Muscle of arm (tissue), 14 donors: ENCODE measurements at places on chromosomes 4 and X. TPM values are rescaled to one million over a fixed set of nuclear protein-coding genes. Genes with fewer than 3 reads are reported as not detected.

The SSX1 gene
- not detected for polyA plus RNA-seq

The KIF4A gene
- polyA plus RNA-seq, result 5.2 TPM

The CLCN4 gene
- 13.4 TPM for polyA plus RNA-seq

The FGA gene
- not detected for polyA plus RNA-seq

The PPARGC1A gene
- polyA plus RNA-seq, result 7.0 TPM

The PABPC5 gene
- polyA plus RNA-seq, result 7.3 TPM

The TXK gene
- polyA plus RNA-seq, result not detected

The EDA gene
- polyA plus RNA-seq, result 24.4 TPM

The ASMT gene
- not detected for polyA plus RNA-seq

The DRP2 gene
- 2.6 TPM for polyA plus RNA-seq

The PCDH18 gene
- 40.1 TPM for polyA plus RNA-seq

The EPGN gene
- polyA plus RNA-seq, result 2.9 TPM

The CT45A2 gene
- not detected for polyA plus RNA-seq

The TBC1D9 gene
- 19.3 TPM for polyA plus RNA-seq

DNA sequence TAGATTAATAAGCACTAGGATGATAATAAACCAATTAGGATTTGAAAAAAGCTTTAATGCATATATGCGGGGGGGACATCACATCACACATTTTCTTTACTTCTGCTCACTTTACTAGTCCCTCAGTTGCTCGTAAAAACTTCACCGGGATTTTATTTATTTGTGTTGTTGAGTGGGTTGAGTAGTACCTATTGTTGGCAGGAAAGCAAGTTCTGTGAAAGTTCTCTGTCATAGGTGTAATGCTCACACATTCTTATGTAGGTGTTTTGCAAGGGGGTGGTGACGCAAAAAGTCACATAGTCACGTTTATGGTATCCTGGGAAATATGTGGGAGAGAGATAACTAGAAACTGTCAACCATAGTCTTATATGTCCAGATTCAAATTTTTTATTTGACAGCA lies 65.3 kb downstream of the PDLIM5 start:
- no peak for DNase-seq

GRCh38 chr4:150501009-150501727 lies 80.8 kb upstream of the MAB21L2 start:
- DNase-seq, result no peak

DNA sequence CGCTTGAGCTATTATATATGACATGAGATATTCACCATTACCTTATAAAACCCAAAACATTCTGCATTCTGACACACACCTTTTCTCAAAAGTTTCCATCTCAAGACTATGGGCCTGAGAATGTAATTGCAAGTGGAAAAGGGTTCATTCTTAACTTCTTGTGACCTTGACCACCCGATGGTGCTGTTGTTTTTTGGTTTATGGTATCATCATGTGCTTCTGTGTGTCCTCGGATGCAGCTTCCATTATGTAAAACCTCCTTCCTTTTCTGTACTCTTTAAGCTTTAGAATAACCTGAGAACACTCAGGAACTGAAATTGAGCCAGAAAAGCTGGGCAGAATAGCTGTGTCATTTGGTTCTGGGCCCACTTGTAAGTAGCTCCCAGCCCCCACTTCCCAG lies 16.2 kb upstream of the PUDP start:
- no peak for DNase-seq

GRCh38 chrX:15525664-15526416 lies 25.2 kb downstream of the BMX start:
- DNase-seq, result no peak

DNA sequence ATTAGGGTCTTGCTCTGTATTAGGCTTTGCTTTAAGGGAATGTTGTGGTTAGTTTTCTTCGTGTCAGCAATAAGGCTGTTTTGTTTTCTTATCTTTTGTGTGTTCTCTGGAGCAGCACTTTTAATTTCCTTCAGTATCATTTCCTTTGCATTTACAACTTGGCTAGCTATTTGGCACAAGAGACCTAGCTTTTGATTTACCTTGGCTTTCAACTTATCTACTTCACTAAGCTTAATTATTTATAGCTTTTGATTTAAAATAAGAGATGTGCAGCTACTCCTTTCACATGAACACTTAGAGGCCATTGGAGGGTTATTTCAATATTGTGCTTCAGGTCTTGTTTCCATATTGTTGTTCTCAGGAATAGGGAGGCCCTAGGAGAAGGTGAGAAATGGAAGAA lies 68.2 kb downstream of the FAT4 start:
- DNase-seq, result no peak

GRCh38 chr4:114659386-114660008 lies 60.9 kb downstream of the UGT8 start:
- DNase-seq, result peak; percentile 57

- peak; percentile 59 for DNase-seq
Observed at GRCh38 chr4:154497889-154498288, 6.3 kb upstream of the DCHS2 start.

- DNase-seq, result no peak
Observed at GRCh38 chrX:115900425-115900824, 270.1 kb upstream of the AGTR2 start.

DNA sequence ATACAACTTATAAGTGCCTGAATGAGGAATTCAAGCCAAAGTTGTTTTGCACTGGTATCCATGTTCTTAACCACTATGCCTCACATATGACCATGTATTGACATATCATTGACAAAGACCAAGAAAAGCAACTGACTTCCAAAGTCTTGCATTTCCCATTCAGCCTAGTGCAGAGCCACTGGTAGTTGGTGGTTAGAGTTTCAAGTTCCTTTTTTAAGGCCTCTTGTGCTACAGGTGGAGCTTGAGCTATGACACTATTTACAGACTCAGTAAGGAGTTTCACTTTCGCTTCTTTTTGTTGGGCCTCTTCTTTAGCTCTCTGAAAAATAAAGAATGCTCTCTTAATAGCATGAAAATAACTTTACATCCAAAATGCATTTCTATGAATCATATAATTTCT lies 763.0 kb downstream of the DMD start:
- DNase-seq, result no peak

DNA sequence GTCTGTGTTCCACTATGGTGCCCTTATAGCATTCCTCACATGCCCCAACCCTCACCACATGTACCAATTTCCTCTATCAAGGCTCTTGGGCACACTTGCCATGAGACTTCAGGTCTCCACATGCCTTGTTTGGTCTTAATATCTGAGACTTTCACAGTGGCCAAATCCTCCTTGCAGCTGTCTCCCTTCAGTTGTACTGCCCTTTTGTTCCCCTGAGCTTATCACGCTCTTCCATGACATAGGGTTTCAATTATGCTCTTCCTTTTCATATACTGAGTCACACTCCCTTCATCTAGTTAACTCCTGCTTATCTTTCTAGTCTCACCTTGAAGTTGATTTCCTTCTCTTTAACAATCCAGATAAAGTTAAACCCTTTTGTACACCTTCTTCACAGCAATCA lies 212.9 kb downstream of the PDHA2 start:
- no peak for DNase-seq

DNA sequence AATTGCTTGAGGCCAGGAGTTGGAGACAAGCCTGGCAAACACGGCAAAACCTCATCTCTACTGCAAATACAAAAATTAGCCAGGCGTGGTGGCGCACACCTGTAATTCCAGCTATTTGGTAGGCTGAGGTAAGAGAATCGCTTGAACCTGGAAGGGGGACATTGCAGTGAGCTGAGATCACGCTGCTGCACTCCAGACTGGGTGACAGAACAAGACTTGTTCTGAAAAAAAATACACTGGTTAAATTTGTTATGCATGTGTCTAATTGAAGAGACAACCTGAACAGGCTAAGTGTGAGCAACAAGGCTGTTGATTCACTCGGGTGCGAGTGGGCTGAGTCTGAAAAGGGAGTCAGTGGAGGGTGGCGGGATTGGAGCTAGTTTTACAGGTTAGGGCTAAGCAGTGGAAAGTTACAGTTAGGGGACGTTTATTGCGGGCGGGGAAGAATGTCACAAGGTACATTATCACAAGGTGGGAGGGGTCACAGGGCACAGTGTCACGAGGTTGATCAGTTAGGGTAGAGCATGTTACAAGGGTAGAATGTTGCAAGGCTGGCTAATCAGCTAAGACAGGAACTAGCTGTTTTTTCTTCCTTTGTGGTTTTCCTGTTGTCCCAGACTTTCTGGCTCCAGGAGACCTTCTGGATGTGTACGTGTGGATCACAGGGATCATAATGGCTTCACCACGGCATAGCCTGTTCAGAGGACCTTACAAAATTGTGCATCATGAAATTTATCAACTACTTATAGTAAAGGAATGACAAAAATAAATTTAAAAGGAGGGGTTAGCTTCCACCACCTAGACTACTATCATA lies 115.8 kb downstream of the NAA11 start:
- no peak for DNase-seq

DNA sequence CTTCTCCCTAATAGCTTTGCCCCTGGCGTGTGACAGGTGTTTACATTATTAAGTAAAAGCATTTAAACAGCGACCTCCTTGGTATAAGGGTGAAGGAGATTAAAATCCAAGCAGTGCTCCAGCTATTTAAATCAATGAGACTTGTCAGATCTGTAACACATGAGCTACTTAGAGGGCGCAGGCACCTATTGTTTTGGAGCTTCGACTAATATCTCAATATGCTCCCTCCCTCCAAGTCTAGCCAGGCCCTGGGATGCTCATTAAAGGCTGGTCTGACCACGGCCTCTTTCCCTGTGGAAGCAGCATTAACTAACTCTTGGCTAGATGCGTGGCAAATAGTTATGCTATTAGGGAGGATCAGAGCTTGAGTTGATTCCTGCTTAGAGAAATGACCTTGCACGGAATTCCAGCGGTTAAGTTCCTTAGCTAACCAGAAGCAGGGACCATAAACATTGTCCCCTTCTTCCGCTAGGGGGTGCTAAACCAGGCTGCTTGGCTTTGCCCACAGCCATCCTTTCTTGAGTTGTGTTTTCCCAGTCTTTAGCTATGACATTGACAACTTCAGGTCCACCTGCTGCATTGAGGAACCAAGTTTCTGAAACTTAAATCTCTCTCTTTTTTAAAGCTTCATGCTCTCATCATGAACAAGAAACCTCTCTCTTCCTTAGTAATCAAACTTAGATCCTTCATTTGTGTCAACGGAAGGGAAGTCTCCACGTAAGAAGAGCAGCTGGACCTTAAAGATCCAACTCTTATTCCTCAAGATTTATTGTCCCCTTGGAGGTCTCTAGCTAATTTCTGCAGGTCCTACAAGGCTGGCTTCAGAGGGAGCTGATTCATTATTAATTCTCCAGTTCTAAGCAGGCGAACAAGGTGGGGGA lies 80.7 kb upstream of the IGFBP7 start:
- DNase-seq, result no peak

- peak; percentile 62 for DNase-seq
Observed at GRCh38 chr4:182449186-182449929, 206.2 kb downstream of the TENM3 start.

GRCh38 chrX:108712886-108713285 lies 23.5 kb downstream of the IRS4 start:
- DNase-seq, result no peak

DNA sequence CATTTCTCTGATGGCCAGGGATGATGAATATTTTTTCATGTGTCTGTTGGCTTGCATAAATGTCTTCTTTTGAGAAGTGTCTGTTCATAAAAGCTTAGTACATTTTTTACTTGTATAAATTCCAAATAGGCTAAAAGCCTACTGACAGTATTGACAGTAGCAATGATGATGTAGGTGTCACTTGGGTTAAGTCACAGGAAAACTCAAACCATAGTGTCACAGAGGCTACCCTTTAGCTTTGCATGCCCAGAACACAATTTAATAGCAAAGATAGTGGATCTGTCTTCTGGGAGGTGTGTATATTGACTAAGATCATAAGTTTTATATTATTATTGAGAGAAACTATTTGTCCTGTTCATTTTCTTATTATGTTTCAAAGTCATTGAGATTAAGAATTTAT lies 8.1 kb downstream of the RP2 start:
- DNase-seq, result no peak

GRCh38 chr4:138181287-138181686 lies 60.9 kb downstream of the SLC7A11 start:
- DNase-seq, result peak; percentile 45

DNA sequence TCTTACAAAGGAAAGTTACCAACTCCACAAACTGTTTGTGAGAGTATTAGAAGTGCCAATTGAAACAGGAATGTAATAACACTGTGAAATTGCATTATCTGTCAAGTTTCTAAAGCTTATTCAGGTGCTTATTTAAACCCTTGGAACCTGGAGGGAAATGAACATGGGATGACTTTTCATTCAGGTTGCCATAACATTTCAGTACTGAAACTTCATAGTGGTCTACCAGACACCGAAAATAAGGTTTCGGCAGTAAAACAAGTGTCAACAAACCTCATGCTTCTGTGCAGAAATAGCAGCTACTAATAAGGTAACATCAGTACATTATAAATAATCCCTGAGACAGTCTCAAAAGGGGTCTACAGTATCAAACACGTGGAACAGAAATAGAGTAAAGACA lies 890.7 kb upstream of the INTU start:
- DNase-seq, result no peak

DNA sequence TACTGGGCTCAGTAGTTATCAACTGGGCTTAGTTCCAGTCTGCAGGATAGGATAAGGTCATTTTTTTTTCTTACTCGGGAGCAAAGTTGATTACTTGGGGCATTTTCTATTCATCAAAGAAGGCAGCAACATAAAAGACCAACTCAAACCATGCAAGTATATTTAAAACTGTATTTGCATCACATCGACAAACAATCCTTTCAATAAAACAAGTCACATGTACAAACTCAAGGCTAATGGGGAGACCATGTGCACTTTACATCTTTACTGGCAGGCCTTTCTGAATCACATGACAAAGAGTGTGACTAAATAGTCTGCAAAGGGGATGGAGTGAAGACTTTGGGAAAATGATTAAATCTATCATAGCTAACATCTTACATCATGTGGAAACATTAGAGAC lies 610.4 kb upstream of the BOD1L1 start:
- DNase-seq, result no peak

- no peak for DNase-seq
Observed at GRCh38 chr4:138939960-138940359, 75.6 kb upstream of the NOCT start.

- no peak for DNase-seq
Observed at GRCh38 chr4:88134536-88135355, 23.7 kb downstream of the ABCG2 start.

- no peak for DNase-seq
Observed at GRCh38 chr4:90586799-90587198, 459.6 kb downstream of the CCSER1 start.
